SJCRH30 (cell line): ENCODE measurements at places on chromosomes 6 and 20. TPM values are rescaled to one million over a fixed set of nuclear protein-coding genes. Genes with fewer than 3 reads are reported as not detected.

Gene JPH2
- total RNA-seq, result 6.7 and 7.4 TPM in 2 replicates

GRCh38 chr6:129623008-129623732, 86.8 kb downstream of the ARHGAP18 start:
- DNase-seq, result no peak

Gene TRIM10
- not detected in 2 replicates for total RNA-seq

DNA sequence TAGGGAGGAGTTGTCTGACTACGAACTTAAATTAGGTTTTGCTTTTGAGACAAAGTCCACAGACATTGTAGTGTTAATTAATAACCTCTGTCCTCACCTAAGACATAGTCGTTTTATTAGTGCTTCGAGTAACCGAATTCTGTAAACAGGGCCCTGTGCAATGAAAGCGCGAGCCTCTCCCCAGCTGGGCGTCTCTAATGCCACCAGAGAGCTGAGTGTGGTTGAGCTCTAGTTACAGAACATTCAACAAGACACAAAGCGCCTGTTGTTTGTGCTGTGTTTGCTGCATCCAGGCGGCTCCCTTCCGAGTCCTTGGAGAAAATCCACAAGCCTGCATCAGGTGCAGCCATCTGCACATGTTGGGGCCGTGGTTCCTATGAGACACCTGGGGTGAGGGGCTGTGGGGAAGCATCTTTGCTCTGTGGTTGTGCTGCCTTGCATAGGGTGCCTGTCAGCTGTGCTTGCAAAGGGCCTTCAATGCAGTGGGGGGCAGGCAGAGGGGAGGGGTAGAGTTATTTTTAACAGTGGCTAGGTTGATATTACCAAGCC, 63.9 kb downstream of the CD164 start:
- DNase-seq, result peak; percentile 80

DNA sequence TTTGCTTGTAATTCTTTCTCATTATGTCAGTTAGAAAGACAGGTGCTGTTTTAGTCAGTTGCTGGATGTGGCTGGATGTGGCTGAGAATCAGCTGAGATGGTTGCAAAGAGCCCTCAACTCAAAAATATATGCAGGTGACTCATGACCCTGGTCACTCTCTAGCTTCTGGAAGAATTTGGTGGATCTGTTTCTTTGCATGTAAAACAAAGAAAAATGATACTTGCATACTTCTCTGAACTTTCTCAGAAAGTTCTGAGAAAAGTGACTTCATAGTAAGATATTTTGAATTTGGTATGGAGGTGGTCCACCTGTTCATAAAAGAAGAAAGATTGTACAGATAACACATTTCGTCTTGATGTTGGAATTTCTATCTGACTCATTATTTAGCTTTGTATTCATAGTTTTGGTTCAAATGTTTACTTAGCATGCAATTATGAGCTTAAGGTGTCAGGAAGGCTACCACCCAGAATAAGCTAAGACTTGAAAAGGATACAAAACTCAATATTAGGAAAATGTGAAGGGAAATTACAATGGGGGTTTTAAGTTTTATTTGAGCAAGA, 163.2 kb upstream of the OLIG3 start:
- peak; percentile 29 for DNase-seq
